ENCODE measurements at places on chromosomes 12 and 14.
A peak's percentile ranks its signal among the peaks of the same experiment; 100 is the strongest.

GRCh38 chr12:117472983-117473382 lies 111.6 kb upstream of the NOS1 start:
- DNase-seq, result no peak

GRCh38 chr14:104563191-104563741 lies 16.3 kb upstream of the C14orf180 start:
- no peak for DNase-seq

DNA sequence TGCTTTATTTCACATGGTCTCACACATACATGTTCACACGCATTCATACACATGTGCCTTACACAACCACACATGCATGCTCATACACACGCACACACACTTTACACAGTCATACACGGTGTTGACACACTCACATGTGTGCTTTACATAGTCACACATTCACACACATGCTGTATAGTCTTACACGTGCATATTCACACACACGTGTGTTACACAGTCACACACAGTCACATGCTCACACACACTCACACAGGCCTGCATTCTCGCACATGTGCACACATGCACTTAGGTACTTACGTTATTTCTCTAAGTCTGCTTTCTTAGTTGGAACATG lies 18.0 kb upstream of the PLEKHG3 start:
- no peak for DNase-seq

DNA sequence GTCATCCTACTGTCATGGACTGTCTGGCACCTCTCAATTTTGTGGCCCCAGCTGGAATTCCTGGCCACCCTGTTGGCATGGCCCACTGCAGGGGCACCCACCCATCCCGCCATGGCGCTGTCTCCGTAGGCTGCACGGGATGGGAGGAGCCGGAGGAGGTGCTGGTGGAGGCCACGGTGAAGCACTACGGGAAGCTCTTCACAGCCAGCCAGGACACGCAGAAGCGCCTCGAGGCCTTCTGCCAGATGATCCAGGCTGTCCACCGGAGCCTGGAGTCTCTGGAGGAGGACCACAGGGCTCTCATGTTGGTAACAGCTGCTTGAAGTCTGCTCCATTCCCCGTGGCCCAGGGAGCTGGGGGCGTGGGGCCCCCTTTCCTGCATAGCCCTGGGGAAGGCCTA lies 3.9 kb downstream of the CCDC197 start:
- no peak for DNase-seq

DNA sequence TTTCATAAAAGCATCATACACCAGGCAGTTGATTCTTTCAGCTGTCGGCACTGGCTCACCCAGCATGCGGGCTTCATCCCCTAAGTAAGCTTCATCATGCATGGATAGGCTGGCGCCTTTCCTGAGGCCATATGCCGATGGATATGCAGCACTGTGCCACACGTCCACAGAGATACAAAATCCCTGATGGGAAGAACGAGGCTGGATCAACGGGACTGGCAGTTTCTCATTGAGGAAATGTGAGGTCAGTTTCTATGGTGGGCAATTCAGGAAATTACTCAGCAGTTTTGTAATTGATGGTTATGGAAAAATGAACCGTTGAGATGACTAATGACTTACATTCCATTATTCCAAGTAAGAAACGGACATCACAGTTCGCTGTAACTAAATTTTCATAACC lies 453.8 kb downstream of the TMEM121 start:
- no peak for DNase-seq

- no peak for DNase-seq
Observed at GRCh38 chr12:6476489-6476888, 6.0 kb upstream of the VAMP1 start.

GRCh38 chr12:123344086-123344485 lies 20.6 kb downstream of the SBNO1 start:
- DNase-seq, result no peak

- DNase-seq, result no peak
Observed at GRCh38 chr14:104116288-104116755, 22.1 kb upstream of the KIF26A start.

DNA sequence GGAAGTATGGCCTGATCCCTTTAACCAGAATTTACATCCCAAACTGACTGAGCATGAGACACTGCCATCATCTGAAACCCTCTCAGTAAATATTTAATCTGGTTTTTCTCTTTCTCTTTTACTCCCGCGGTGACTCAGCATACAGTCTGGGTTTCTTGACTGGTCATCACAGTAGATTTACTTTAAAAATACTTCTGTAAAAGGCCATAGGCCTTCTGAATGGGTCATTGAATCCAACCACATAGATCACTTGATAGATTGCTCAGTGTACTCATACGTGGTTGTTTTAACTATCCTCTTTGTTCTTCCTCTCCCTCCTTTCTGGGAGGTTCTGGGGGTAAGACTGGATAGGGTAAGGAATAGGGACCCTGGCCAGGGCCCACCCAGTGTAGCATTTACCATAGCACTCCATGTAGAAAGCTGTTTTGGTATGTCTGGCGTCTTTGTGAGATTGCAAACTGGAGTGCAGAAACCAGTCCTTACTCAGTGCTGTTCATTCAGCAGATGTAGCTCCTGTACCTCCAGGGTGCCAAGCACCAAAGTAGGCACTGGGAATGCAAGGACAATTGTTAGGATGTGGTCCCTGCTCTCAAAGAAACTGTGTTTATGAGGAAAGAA lies 165.7 kb downstream of the SRGAP1 start:
- DNase-seq, result no peak

DNA sequence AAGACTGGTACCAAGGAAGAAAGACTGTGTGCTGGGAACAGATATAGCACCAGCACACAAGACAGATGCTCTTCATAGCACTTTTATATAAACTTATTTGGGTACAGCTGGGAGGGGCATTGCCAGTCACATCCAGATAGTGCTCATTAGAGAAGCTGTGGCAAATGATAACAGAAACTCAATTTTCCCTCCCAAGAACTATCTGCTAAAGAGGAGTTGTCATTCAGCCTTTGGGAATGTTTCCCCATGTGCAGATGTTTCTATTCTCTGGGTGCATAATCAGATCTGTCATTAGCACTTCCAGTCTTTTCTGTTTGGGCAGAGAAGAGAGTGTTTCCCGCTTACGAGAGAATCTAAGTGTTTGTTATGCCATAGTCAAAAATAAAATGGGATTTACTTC lies 714.9 kb upstream of the MDGA2 start:
- no peak for DNase-seq

- no peak for DNase-seq
Observed at GRCh38 chr12:80659512-80660063, 47.8 kb upstream of the MYF6 start.

DNA sequence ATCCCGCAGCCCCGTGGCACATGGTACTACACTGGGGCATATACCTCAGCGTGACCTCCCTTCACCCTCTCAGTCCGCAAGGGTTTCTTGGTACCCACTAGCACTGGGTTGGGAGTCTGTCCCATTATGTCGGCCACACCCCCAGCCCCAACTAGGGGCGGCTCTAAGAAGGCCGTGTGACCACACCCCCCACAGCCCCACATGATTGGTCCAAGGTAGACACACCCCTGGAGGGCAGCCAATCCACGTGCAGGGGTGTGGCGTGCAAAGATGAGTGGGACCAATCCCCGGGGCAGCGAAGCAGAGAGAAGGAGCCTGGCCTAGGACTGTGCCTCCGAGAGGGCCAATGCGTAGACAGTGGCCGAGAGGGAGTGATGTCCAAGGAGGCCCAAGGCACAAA lies 34.6 kb upstream of the BEGAIN start:
- DNase-seq, result no peak

DNA sequence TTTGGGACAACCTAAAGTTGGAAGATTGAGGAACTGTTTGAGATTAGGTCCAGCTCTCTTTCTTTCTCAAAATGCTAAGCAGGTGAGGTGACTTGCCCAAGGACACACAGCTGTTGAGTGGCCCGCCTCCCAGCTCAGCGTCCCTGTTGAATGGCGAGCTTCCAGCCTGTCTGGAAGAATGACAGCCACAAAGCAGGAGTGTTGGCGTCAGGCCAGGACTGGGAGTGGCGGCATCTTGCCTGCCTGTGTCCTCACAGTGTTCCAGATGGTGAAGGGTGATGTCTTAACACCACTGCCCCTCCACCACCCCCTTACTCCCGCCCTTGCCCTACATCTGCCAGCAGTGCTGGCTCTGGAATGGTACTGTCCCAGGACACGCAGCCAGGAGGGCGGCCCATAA lies 4.4 kb upstream of the CEBPE start:
- no peak for DNase-seq

- DNase-seq, result no peak
Observed at GRCh38 chr14:26621807-26622560, 24.2 kb upstream of the NOVA1 start.

GRCh38 chr12:60494244-60494643 lies 898.4 kb downstream of the SLC16A7 start:
- peak; percentile 0 for DNase-seq

GRCh38 chr12:131720921-131721320 lies 10.0 kb downstream of the SFSWAP start:
- DNase-seq, result no peak

- no peak for DNase-seq
Observed at GRCh38 chr14:90815822-90816662, at the start of gene TTC7B. TTC7B (minus strand) TSS chr14:90816430; CDS start chr14:90816295, 135 bp downstream.

DNA sequence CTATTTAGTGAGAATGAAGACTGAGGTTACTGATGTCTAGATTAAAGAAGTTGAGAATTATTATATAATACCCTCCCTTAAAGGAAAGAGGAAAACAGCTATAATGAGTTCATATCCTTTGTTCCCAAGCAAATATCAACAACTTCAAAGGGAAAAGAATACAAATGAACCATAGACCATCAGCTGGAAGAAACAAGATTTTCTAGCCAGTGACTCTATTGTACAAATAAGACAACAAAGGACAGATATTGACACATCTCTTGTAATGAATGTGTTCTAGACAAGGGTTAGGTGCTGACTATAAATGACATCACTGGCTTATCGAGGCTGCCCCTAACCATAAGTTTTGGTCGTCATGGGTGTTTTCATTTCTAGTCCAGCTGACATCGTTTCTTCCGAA lies 48.2 kb downstream of the SLC38A4 start:
- DNase-seq, result no peak

GRCh38 chr12:25796523-25797000 lies 161.9 kb upstream of the RASSF8 start:
- no peak for DNase-seq

DNA sequence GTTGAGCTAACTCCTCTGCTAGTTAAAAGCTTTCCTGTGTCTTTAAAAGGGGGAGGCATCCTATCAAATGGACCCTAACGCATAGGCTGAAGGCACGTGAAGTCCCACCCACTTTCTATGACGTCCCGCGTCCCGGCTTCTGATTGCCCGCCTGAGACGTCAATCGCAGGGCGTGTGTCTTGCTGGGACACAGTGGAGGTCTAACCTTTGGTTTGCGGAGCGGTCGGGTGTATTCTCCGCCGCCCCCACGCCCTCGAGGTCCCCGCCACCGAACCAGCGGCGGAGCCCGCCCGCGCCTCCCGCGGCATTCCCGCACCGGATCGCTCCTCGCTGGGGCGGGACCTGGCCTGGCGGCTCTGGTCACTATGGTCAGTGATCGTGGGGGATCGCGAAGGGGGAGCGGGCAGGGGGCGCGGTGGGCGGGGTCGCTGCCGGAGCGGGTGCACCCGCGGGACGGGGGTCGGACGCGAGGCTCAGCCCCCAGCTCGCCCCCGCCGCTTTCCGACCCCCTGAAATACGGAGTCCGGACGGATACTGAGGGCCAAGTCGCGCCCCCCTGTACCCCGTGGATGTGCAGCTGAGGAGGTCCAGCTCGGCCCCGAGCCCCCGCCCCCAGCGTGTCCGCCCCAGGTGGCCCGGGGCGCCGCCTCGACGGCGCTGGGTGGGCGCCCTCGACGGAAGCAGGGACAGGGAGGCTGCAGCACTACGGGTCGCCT lies at the start of gene OTUB2:
Gene OTUB2 (plus strand): TSS at position 168 of the 716 bp plus-strand sequence. CDS start 198 bp downstream, at position 366.
- DNase-seq, result peak; percentile 85

Measured in NCI-H187 treated with DMSO at 0.1 percent for 48 hours (cell line).